GM23248 (cell line): ENCODE measurements at places on chromosomes 3 and 15. TPM values are rescaled to one million over a fixed set of nuclear protein-coding genes. Genes with fewer than 3 reads are reported as not detected.

DNA sequence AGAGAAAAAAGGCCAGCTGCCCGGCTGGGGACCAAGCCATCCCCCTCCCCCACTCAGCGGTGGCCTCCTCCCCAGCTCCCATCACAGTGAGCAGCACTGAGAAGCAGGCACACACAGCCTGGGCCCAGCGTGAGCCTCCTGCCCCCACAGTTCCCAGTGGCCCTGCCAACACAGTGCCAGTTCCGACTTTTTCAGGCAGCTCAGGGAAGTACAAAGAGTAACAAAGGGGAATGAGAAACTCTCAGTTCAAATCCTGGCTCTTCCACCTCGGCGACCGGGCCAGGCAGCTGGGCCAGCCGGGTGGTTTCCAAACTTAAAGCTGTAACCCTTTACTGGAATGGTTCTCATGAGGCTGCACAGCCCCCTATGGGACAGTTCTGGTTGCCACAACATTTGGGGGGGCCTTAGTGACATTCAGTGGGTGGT, 18.5 kb downstream of the TNK2 start:
- no peak for DNase-seq
- no peak overlapping the region for H3K27ac ChIP-seq
- peaks cover 34% of the 10 kb centered on the region for H3K4me1 ChIP-seq
- H3K27me3 ChIP-seq, result no peaks in the 10 kb centered on the region
- no peaks in the 10 kb centered on the region for H3K36me3 ChIP-seq

DNA sequence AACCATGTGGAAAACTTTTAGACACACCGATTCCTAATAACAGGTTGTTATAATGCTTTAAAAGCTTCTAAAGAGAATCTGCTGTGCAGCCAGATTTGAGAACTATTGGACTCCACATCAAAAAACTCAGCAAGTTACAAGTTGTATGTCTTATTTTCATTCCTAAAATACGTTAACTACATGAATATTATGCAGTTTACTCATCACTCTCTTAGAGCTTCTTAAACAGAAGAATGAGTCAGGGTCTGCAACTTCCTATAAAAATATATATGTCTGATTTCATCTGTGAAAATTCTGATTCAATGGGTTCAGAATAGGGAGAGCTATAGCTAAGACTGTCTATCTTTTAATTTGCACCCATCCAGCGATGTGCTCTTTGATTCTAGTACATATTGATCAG, 244.2 kb upstream of the EPHA3 start:
- H3K4me3 ChIP-seq, result no peak overlapping the region
- H3K27ac ChIP-seq, result no peak overlapping the region
- 0 out of 2 replicates have a peak, but pooled peaks cover 2% of the 10 kb centered on the region for H3K27me3 ChIP-seq
- no peaks in the 10 kb centered on the region for H3K36me3 ChIP-seq
- no peaks in the 10 kb centered on the region for H3K4me1 ChIP-seq

KLHL40 gene
- not detected in 2 replicates for total RNA-seq

DNA sequence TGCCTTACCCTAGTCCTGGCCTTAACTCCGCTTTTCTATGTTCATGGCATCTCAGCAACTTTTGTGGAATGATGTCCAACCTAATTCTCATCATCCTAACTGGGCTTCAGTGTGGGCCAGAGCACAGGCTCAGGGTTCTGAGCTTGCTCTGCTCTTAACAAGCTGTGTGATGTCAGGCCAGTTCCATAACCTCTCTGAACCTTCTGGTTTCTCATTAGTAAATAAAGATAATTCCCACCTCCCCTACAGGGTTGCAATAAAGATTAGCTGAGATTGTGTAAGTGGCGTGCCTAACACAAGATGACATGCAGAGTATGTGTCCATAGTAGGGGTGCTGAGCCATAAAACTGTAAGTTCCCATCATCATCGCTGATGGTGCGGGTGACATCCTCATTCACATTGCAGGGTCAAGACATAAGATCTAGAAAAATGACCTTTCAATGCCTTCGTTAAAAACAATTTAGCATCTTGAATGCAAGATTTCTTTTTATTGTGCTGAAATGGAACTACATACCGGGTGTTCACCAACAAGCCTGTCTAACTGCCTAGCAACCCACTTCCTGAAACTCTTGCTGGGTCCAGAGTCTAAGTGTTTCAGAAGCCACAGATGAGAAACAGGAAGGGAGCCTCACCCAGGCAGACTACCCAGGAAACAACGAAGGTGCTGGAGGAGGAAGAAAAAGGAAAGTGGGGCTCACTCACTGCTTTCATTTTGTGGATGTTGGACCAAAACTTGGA, 36.2 kb downstream of the CDCP1 start:
- no peak for DNase-seq
- peaks cover 28% of the 10 kb centered on the region for H3K4me1 ChIP-seq
- H3K4me3 ChIP-seq, result no peak overlapping the region
- no peaks in the 10 kb centered on the region for H3K27me3 ChIP-seq

GRCh38 chr15:38438031-38438986, 15.6 kb upstream of the FAM98B start:
- H3K4me3 ChIP-seq, result no peak overlapping the region
- H3K36me3 ChIP-seq, result no peaks in the 10 kb centered on the region
- H3K27ac ChIP-seq, result no peak overlapping the region
- no peak for DNase-seq
- H3K4me1 ChIP-seq, result no peaks in the 10 kb centered on the region

EFHB gene
- 0.13 and 2.9 TPM in 2 replicates for total RNA-seq

DNA sequence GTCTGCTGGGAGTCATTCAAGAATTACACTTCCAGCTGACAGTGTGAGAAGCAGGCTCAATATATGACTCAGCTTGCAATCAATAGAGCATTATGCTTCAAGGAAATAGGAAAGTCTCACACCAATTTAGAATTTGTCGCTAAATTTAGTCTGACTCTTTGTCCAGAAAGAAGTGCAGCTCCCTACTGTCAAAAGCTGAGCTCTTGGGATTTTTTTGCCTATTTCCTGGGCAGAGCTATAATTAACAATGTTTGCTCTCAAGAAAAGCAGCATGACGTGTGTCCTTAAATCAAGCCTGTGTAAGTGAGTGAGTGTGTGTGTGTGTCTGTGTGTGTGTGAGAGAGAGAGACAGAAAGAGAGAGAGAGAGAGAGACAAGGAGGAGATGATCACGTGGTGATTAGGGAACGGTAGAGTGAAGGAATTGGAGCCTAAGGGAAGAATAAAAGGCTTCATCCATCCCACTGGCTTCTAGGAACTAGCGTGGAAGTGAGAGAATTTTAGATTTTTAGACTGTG, 16.4 kb upstream of the SLC35G2 start:
- no peaks in the 10 kb centered on the region for H3K36me3 ChIP-seq
- H3K4me1 ChIP-seq, result peaks cover 11% of the 10 kb centered on the region
- H3K27ac ChIP-seq, result no peak overlapping the region
- peak overlapping the region; percentile 18 for H3K4me3 ChIP-seq
- no peaks in the 10 kb centered on the region for H3K27me3 ChIP-seq

- DNase-seq, result no peak
- H3K4me3 ChIP-seq, result no peak overlapping the region
- no peak overlapping the region for H3K27ac ChIP-seq
- H3K27me3 ChIP-seq, result peaks cover 4% of the 10 kb centered on the region; the same call in 1 of the 2 replicates
Observed at GRCh38 chr3:56257826-56258225, 210.4 kb downstream of the ERC2 start.

DNA sequence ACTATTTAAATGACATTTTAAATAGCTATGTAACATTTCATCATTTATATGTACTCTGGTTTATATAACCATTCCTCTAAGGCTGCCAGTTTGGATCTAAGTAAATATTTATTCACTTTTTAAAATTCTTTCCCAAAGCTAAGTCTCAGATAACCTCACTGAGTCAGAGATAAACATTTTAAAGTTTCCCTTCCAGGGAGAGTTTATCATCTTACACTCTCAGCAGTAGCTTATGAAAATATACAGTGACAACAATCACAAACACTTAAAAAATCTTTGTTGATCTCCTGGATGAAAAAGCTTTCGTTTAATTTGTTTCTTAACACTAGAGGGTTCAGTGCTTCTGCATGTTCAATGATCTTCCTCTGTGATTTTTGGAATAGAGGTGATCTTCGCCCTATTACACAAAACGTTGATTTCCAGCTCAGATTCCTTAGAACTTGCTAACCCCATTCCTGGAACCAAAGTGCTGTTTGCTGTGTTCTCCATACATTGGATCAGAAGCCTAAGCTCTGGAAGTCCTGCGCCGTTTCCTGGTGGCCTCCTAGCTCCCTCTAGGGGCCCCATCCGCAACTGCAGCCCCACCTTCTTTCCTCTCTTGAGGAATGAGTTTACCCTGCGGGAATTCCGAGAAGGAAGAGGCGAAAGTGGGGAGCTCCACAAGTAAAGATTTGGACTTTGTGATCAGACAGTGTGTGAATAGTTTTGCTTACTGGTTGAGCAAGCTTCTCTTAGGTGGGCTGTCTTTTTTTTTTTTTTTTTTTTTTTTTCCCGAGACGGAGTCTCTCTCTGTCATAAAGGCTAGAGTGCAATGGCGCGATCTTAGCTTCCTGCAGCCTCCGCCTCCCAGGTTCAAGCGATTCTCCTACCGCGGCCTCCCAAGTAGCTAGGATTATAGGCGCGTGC, 29.3 kb upstream of the SACM1L start:
- no peaks in the 10 kb centered on the region for H3K36me3 ChIP-seq
- no peaks in the 10 kb centered on the region for H3K27me3 ChIP-seq
- H3K4me3 ChIP-seq, result no peak overlapping the region
- H3K27ac ChIP-seq, result peak overlapping the region; percentile 20
- H3K4me1 ChIP-seq, result peaks cover 14% of the 10 kb centered on the region; the same call in 1 of the 2 replicates

DNA sequence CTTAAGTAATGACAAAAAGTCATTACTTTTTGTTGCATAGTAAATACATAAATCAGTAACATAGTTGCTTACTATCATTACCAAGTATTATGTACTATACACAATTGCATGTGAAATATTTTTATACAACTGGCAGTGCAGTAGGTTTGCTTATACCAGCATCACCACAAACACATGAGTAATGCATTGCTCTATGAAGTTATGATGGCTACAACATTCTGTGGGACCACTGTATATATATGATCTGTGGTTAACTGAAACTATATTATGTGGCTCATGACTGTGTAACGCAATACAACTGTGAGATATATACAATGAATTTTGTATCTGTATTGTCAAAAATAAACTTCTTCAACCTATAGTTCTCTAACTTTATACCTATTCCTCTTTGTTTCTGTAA, 113.7 kb upstream of the RBMS3 start:
- no peak for DNase-seq
- no peaks in the 10 kb centered on the region for H3K27me3 ChIP-seq
- no peaks in the 10 kb centered on the region for H3K36me3 ChIP-seq
- no peak overlapping the region for H3K27ac ChIP-seq

DNA sequence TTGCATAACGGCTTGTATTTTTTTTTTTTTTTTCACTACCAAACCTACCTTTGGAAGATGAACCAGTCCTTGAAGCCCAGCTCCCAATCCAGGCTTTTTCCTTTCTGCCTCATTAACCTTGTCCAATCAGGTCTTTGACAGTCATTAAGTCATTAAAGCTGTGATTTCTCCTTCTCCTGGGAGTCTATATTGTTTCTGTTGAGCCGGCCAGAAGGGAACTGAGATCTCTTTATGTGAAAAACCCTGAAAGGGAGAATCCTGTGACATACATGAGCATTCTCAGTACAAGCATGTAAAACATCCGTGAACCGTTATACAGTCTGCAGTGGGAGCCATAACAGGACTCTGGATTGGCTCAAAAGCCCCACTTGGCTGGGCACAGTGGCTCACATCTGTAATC, 40.0 kb downstream of the ZNF589 start:
- no peaks in the 10 kb centered on the region for H3K36me3 ChIP-seq
- H3K4me3 ChIP-seq, result no peak overlapping the region
- no peak for DNase-seq
- peak overlapping the region; percentile 81 for H3K27ac ChIP-seq
- H3K4me1 ChIP-seq, result peaks cover 39% of the 10 kb centered on the region
- H3K27me3 ChIP-seq, result no peaks in the 10 kb centered on the region

DNA sequence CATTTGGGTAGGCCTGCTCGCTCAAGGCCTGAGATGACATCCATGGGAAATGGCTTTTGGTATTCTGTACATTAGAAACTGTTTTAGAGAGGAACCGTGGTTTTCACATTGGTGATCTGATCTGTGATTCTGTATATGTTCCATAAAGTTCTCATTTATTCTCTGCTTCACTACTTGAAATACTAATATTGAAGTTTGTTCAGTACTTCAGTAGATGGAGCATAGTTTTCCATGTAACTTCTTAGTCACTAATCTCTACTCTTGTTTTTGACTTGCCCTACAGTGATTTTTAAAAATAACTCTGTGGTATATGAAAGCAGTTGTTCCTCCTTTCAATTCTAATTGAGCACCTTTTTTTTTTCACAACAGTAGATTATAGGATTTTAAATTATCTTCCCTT, 66.5 kb downstream of the MBNL1 start:
- DNase-seq, result no peak
- no peak overlapping the region for H3K4me3 ChIP-seq

DNA sequence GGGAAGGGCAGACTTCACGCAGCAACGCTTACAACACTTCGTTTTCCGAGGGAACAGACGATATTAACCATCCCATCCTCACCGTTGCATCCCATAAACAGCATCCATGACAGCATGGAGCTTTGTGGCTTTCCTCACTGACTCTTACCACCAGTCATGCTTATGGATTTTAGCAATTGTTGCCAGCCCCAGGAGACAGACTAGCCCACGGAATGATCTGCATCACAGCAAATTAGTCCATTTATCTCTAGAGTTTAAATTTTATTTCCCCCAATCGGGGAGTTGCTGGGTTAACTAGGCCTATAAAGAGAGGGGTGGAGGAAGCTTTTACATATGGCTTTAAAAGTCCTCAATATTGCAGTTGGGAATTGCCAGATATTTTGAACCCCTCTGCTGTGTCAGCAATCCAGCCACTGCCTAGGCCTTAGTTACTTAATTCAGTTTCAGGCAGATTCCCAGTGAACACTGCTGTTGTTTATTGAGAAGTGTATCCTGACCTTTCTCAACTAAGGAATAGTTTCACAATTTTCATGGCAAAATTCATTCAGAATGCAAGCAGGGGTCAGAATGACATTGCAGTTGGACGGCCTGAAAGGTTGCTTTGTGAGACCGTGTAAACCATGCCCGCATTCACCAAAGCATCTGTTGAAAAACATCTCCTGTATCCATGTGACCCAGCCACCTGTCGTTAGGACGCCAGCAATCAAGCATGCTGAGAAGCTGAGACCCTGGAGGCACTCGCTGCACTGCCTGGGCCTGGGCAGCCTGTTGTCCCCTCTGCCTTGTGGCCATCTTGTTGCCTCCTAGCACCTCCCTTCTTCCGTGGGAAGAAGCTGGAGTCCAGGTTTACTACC, 397.4 kb upstream of the TPM1 start:
- no peaks in the 10 kb centered on the region for H3K36me3 ChIP-seq
- peak; percentile 55 for DNase-seq
- H3K4me3 ChIP-seq, result no peak overlapping the region
- no peaks in the 10 kb centered on the region for H3K27me3 ChIP-seq
- H3K4me1 ChIP-seq, result peaks cover 14% of the 10 kb centered on the region; the same call in 1 of the 2 replicates
- no peak overlapping the region for H3K27ac ChIP-seq

B4GALT4 gene
- 55.6 and 56.0 TPM in 2 replicates for total RNA-seq

GRCh38 chr3:131806736-131807135, 228.1 kb downstream of the CPNE4 start:
- H3K4me1 ChIP-seq, result no peaks in the 10 kb centered on the region
- no peak overlapping the region for H3K4me3 ChIP-seq
- no peaks in the 10 kb centered on the region for H3K36me3 ChIP-seq
- H3K27ac ChIP-seq, result no peak overlapping the region
- no peak for DNase-seq
- no peaks in the 10 kb centered on the region for H3K27me3 ChIP-seq
